Glomerular endothelial cell (primary cell): ENCODE measurements at places on chromosomes 16 and 17.
A peak's percentile ranks its signal among the peaks of the same experiment; 100 is the strongest.

- no peak for DNase-seq
Measured at GRCh38 chr17:32914181-32914580, 13.8 kb upstream of the TMEM98 start.

GRCh38 chr16:74773446-74774222 lies 986 bp downstream of the FA2H start:
- DNase-seq, result no peak

GRCh38 chr17:81905424-81905875 lies 3.4 kb downstream of the NPB start:
- no peak for DNase-seq

DNA sequence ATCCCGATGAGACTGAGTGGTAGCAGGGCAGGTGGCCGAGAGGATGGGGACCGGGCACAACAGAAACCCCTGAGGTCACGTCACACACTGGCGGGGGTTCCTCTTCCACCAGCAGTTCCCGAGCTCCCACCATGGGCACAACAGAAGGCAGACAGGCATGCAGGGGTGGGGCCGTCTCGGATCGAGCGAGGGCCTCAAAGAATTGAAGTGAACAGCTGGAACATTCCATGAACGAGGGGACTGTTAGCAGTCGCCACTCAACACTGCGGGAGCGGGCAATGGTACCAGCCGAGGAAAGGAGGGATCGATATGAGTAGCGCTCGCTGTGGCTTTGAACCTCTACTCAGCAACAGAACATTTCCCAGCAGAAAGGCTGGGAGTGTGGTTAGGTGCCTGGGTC lies 5.3 kb downstream of the CEP131 start:
- DNase-seq, result no peak

- DNase-seq, result no peak
Measured at GRCh38 chr17:2949469-2950044, 113.8 kb downstream of the OR1D5 start.

GRCh38 chr17:28291780-28292330 lies 27.1 kb upstream of the TMEM97 start:
- DNase-seq, result no peak

GRCh38 chr17:72651988-72652387 lies 440.5 kb downstream of the SLC39A11 start:
- no peak for DNase-seq

- no peak for DNase-seq
Measured at GRCh38 chr17:3602499-3602898, 6.7 kb downstream of the TRPV1 start.

- no peak for DNase-seq
Measured at GRCh38 chr16:89365044-89365467, 125.3 kb downstream of the ANKRD11 start.

DNA sequence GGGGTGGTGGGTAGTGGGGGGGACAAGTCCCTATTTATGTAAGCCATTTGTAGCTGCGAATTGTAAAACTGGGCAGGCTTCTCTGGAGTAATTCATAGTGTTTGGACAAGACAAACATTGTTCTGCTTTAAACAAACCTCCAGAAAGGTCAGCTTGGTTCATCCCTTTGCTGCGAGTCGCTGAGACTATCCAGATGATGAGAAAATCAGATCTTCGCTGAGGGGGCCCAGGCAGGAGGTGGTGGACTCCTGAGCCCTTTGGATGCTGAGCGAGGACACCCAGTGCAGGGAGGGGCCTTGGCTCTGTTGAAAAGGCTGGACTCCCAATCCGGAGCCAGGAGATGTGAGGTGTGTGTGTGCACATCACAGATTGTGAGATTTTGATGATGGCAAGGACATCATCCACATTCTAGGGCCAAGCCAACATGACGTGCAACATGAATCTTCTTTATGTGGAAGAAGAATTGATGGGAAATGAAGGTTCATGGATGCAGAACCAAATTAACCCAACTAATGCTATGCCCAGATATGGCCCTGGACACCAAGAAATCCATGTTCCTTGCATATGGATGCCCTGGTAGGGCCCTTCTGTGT lies 15.0 kb upstream of the NTN1 start:
- no peak for DNase-seq

- DNase-seq, result peak; percentile 9
Measured at GRCh38 chr17:40168262-40168832, 8.9 kb upstream of the RAPGEFL1 start.

DNA sequence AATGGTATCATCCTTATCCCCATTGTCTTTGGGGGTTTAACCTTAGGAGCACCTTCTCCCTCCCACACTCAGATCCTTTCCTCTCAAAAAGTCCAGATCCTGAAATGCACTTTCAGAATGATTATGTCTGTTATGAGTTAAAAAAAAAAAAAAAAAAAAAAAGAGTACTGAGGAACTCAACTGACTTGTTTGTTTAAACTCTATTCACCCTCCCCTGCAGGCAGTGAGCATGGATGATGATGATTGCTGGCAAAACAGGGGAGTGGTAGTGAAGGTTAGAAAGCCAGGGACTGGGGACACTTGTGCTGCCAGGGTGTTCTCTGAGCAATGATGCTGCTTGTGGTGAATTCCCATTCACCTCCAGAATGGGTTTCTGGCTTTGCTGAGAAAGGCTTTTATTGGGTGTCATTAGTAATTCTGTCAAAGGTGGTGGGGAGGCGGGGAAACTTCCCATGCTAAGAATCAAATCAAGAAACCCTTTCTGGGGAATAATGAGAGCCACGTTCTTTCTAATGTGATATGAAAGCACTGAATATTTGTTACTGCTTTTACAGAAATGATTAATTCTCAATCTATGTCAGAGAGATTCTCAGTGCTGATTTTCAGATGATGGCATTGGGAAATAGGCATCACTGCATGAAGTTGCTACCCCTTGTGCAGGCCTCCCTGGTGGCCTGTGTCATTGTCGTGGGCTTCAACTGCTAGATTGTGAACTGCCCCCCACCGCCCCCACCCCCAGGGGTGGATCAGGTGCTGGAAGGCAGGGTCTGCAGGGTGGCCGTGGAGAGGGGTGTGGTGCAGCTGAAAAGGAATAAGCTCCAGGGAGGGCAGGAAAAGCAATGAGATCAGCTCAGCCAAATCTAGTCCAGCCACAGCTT lies 14.1 kb downstream of the CCL4 start:
- no peak for DNase-seq

GRCh38 chr17:79071161-79071740 lies 3.4 kb upstream of the ENGASE start:
- no peak for DNase-seq

DNA sequence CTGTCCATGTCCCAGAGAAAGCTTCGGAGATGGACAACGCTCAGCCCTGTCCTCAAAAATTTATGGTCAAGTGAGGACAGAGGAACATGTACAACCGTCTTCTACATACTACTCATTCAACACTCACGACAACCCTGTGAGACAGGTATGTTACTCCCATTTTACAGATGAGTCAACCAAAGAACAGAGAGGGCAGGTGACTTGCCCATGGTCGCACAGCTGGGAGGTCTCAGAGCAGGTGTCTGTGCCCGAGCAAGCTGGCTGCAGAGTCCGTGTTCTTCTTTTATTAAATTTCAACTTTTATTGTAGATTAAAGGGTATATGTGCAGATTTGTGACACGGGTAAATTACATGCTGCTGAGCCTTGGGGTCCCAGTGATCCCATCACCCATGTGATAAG lies 5.8 kb upstream of the WFDC1 start:
- no peak for DNase-seq

DNA sequence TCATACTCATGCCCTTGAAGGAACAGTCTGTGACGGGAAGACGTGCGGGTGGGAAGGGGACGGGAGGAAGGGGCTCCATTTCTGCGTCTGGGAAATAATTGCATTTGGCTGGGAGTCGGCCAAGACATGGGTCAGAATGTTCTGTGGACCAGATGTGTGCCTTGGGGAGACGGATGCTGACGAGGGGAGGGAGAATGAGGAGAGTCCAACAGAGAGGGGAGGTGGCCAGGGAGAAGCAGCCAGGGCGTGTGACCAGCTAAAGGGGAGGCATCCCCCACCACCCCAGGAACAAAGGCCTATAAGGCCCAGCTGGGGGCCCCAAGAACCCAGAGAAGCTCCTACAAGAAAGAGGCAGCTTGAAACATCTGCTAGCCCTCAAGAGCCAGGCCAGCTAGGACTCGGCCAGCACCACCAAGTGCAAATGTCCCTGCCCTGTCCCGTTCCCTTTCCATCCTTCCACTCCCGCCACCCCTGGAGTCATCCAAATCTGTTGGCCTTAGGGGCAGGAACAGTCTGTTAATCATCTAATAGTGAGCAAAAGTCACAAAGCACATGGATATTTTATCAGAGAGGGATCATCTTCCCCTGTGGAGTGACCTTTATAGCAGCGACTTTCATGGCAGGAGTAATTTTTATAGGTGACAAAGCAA lies 42.5 kb upstream of the BCO1 start:
- no peak for DNase-seq

DNA sequence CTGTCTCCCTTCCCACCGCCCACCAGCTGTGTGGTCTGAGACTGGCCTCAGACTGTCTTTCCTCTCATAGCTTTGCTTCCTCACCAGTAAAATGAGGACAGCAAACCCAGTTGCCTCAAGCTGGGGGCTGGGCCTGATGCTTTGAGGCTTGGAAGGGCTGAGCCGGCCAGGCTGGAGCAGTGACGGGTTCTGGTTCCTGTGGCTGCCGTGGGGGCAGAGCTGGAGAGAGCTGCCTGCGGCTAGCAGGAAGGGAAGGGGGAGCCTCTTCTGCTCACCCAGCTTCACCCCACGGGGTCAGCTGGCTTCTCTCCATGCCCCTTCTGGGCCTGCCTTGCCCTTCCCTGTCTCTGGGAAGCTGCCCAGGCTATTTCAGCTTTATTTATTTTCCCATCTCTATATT lies 23.7 kb downstream of the LASP1 start:
- DNase-seq, result no peak

DNA sequence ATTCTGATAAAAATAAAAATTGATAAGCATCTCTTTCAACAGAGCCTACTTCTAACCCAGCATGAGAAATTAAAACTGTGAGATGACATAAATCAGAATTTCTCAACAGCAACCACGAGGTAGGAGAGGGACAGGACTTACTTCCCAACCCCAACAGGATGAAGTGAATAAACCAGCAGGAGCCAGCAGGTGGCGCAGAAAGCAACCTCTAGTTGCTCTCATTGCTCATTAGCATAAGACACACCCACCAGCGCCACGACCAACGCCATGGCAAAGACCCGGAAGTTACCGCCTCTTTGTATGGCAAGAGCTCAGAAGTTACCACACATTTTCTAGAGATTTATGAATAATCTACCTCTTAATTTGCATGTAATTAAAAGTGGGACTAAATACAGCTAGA lies 189.4 kb upstream of the CDH8 start:
- DNase-seq, result no peak

- no peak for DNase-seq
Measured at GRCh38 chr16:23899869-23900268, 64.1 kb downstream of the PRKCB start.
